ENCODE measurements at places on chromosomes 6 and 20. TPM values are rescaled to one million over a fixed set of nuclear protein-coding genes. Genes with fewer than 3 reads are reported as not detected.

GRCh38 chr6:119278625-119279024 is 70.9 kb downstream of the MAN1A1 start:
- H3K27me3 ChIP-seq = no peaks in the 10 kb centered on the region
- DNase-seq = no peak
- peaks cover 2% of the 10 kb centered on the region for H3K4me1 ChIP-seq
- H3K27ac ChIP-seq = no peak overlapping the region
- no peak overlapping the region for H3K4me3 ChIP-seq
- H3K36me3 ChIP-seq = no peaks in the 10 kb centered on the region

GRCh38 chr20:25491446-25492038 is 84.1 kb downstream of the GINS1 start:
- no peak for DNase-seq
- H3K27me3 ChIP-seq = no peaks in the 10 kb centered on the region
- no peak overlapping the region for H3K4me3 ChIP-seq
- no peaks in the 10 kb centered on the region for H3K4me1 ChIP-seq
- no peak overlapping the region for H3K27ac ChIP-seq

DNA sequence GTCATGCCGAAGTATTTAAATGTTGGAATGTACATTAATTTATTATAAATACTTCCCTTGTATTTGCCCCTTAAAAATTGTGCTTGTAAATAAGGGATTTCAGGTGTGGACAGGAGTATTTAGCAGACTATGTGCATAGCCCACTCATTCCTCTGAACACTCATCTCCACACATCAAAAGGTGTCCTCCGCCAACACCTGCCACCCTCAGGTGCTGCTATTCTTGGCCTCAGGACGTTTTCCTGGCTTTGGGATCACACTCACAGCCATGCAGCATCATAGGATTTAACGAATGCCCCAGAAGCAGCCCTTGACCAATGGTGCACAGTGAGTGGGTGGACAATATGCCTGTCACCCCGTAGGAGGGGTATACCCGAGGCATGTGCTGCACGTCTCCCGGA is 230.9 kb downstream of the ZNF217 start:
- DNase-seq = no peak
- H3K27ac ChIP-seq = no peak overlapping the region
- no peaks in the 10 kb centered on the region for H3K27me3 ChIP-seq

- no peak overlapping the region for H3K4me3 ChIP-seq
- no peaks in the 10 kb centered on the region for H3K27me3 ChIP-seq
- no peaks in the 10 kb centered on the region for H3K36me3 ChIP-seq
- DNase-seq = no peak
- no peak overlapping the region for H3K27ac ChIP-seq
Observed at GRCh38 chr6:82842721-82843120, 222.9 kb downstream of the UBE3D start.

MUC21 gene
- 0.20 TPM for polyA plus RNA-seq

Data from aorta (tissue), 5 donors.